ENCODE measurements at places on chromosomes 11 and 22.
A peak's percentile ranks its signal among the peaks of the same experiment; 100 is the strongest.

DNA sequence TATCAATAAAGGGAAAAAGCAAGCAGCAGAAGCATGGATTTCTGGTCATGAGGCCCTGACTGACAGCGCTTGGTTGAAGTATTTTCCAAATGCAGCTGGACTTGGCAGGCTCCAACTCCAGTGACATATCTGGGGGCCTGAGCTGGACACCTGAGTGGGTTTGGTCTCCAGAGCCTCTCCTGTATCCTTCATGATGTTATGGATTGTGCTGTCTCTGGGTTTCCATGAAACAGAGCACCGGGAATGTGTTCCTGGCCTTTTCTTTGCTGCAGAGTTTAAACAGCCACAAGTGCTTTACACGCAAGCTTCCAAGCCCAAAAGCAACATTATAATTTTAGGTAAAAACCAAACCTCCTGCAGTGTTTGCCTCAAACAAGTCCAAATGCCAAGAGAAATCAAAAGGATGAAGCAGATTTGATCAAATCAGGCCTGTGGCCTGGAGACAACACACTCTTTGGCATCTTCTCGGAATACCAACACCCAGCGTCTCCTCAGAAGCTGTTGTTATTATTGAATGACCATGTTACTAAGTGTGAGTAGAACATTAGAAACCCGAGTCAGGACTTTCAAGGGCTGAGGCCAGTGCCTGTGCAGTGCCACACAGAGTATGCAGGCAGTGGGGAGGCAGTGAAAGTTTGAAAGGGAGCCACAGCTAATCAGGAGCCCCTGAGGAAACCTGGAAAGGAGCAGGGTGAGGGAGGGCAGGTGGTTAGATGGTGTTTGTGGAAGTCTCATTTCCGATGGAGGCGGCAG is 42.0 kb downstream of the ME3 start:
- DNase-seq = no peak

GRCh38 chr11:7516475-7516874 is 2.7 kb downstream of the PPFIBP2 start:
- no peak for DNase-seq

DNA sequence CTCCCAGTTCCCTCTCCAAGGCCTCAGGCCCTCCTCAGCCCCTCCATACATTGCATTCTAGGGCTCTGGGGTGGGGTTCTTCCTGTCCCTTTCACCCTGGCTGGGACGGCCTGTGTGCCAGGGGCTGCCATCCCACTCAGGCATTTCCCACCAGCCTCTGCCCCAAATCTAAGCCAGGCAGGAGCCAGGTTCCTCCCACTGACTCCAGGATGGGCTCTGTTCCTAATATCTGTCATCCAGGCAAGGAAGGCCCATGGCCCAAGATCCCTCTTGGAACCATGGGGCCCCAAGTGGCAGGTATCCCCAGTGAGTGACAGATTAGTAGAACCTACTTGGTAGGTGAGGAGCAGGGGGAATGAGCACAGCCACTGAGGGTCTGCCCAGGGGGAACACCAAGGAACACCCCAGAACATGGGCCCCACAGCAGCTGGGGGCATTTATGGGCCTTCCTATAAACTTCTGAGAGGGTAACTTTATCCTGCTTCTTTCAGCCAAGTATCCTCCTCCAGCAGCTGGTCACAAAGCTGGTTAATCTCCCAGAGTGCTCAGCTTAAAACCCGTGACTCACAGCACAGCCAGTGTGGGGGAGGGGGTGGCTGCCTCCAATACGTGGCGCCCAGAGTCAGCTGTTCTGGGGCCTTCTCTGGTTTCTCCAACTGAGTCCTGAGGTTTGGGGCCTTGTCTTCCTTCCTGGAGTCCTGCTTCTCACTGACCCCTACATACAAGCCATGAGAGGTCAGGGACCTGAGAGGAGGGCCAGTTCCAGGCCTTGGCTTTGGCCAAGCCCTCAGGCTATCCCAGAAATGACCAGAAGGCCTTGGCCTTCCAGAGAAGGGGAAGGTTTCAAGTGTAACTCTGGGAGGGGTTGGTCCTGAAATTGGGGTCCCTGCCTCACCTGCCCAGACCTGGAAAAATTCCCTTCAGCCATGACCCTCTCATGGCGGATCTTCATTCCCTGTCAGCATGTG is 19.9 kb upstream of the MYOD1 start:
- DNase-seq = no peak

DNA sequence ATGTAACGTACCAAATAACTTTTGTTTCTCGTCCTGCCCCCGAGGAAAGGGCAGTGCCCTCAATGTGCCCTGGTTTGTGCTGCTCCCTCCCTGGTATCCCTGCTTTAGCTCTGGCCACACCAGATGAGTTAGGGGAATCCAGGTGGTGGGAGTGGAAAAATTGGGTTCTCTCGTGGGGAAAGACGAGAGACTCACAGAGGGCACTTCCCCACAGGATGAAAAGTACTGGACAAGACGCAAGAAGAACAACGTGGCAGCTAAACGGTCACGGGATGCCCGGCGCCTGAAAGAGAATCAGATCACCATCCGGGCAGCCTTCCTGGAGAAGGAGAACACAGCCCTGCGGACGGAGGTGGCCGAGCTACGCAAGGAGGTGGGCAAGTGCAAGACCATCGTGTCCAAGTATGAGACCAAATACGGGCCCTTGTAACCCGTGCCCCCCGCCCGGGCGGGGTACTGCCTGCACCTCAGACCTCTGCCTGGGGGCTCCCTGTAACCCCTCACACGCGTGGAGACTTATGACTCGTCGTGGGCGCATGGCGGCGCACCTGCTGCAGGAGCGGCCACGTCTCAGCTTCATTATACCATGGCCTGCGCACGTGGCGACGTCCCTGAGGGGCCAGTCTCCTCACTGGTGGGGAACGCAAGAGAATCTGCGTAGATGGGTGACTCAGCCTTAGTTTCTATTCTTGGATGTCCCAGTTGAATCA is 13.9 kb downstream of the TEF start:
- DNase-seq = no peak

DNA sequence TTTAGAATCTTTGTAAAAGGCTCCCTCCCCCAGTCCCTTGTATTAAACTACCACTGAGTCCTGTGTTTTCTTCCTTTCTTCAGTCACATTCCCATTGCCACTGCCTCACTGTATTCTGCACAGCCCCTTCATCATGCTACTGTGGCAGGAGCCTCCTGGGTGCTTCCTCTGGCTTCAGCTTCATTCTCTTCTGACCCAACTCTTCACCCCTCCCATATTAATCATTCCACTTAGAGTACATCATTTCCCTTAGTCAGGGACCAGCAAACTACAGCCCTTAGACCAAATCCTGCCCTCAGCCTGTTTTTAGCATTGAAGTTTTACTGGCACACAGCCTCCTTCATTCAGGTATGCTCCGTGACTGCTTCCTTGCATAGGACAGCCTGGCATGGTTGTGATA is 127.7 kb upstream of the MTNR1B start:
- DNase-seq = no peak

DNA sequence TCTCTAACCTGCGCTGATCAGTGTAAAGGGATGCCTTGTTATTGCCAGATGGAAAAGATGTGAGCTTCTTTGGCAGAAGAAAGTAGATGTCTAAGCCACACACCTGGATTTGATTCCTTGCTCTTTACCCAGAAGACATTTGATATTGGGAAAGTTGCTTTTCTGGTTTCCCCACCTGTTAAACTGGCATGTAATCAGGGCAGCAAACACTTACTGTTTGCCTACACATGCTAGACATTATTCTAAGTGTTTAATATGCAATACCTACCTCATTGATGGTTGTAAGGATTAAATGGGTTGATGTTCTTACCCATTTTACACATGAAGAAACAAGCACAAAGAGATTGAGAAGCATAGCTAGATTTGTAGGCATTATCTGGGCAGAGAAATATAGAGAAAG is 16.6 kb downstream of the ASRGL1 start:
- no peak for DNase-seq

DNA sequence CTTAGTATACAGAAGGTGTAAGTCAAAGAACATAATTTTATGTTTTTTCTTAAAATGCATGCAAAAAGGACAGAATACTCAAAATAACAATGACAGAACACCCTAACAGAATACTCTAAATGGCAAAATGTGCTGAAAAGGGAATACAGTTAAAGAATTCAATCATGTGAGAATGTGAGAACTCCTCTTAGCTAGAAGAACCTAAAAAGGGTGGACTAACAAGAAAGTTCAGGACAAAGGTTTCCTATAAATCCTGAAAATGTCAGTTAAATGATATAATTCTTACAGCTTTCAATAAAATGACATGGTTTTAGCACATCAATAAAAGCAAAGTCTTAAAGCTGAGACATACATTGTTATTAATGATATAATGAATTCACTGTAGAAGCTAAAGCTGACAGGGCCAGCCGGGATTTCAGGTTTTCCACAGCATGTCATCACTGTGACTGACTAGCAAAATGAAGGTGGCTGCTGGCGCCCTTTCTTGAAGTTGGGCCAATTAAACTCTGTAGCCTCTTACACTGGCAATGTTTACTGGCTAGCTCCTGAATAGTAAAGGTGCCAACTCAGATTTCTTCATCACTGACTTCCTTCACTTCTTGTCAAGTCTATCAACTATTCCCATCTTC is 244.4 kb downstream of the TTC28 start:
- no peak for DNase-seq

- peak; percentile 81 for DNase-seq
Observed at GRCh38 chr11:132685174-132685611, 847.1 kb downstream of the OPCML start.

- DNase-seq = no peak
Observed at GRCh38 chr22:37623075-37624016, 14.7 kb downstream of the GGA1 start.

DNA sequence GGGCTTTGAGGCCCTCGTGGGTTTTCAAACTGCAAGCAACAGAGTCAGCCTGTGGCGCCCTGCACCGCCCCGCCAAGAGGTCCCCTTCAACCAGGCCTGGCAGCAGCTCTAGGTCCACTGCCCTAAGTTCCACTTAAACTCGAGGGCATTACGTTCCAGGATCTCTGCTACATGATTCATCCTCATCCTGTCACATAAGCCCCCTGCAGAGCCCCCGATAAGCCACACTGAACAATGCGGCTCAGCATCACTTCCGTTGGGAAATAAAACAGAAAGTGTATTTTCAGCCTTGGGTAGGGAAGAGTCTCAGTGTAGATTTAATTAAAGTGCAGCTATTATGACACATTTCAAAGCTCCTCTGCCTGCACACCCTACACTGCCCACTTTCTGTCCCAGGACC is 24.6 kb downstream of the SULT4A1 start:
- DNase-seq = no peak

DNA sequence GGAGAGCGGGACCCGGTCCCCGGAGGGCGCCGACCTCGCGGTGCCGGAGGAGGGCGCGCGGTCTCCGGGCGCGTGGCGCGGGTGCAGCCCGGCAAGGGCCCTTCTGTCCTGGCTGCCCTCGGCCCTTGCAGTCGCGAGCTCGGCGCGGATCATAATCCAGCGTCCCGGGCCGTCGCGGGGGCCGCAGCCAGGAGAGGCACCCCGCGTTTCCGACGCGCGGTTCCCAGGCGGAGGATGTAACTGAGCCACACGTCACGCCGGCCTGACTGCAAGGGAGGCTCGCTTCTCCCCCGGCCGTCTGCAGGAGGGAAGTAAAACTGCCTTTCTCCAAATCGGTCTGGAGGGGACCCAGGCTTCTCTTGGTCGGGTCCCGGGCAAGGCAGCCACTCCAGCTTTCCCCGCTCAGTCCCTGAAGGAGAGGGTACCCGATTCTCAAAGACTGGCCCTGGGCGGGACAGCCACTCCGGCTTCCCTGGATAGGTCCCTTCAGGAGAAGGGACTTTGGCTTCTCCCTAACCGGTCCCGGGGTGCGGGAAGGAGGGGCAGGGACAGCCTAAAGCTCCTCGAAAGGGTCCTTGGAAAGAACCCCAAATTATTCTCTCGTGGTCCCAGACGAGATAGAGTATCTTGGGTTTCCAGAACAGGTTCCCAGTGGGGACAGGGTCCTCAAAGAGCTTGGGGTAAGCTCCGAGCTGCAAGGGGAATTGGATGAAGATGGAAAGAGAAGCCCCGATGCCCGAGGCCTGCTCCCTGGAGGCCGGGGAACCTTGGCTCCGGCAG is 836 bp downstream of the SPON1 start:
- no peak for DNase-seq

- DNase-seq = no peak
Observed at GRCh38 chr11:32062540-32062939, 28.3 kb upstream of the RCN1 start.

All from fibroblast of skin of left quadriceps (primary cell).